ENCODE measurements at places on chromosomes 2 and 18. TPM values are rescaled to one million over a fixed set of nuclear protein-coding genes. Genes with fewer than 3 reads are reported as not detected.

CNDP1 gene
- total RNA-seq: not detected

GKN1 gene
- not detected for total RNA-seq

IGFBP2 gene
- total RNA-seq: 2.4 TPM

ACOXL gene
- total RNA-seq: not detected

NPHP1 gene
- 1.3 TPM for total RNA-seq

DLX1 gene
- not detected for total RNA-seq

UGT1A10 gene
- not detected for total RNA-seq
